ENCODE measurements at places on chromosomes 12 and 14.

DNA sequence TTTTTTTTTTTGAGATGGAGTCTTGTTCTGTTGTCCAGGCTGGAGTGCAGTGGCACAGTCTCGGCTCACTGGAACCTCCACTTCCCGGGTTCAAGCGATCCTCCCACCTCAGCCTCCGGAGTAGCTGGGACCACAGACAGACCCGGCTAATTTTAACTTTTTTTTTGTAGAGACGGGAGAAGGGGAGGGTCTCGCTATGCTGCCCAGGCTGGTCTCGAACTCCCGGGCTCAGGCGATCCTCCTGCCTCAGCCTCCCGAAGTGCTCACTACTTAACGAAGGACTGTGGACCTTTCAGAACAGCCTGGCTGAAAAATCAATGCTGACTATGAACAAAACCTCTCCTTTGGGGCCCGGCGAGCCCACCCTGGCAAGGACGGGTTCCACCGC is 10.9 kb downstream of the SLC6A12 start:
- no peak for DNase-seq

DNA sequence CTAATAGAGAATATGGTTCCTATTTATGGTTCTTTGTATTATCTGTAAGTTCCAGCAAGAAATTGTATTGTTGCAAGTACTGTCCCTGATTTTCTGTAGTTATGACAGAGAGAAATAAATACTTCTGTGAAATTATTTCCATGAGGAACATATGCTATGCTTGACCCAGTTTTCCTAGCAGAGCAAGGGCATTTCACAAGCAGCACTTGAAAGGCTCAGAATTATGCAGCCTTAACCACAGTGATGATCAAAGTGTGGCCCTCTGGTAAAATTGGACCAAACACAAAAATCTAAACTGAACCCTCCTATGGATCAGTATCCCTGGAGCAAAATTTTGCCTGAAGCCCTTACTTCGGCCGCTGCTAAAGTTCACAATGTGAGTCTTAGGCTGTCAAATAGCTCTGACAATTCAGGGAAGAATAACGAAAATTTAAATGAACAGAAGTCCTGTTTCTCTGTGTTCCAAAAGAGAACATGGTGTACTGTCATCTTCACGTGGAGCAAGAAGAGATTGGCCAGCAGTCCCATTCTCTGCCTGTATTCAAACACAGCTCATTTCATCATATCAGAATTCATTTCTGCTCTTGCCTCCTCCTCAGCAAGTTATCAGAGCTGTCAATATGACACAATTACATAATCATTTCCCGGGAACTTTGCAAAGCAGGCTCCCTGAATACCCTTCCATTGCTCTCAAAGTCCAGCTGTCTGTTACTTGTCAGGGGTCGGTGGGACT is 471.9 kb downstream of the RPS29 start:
- DNase-seq, result no peak

DNA sequence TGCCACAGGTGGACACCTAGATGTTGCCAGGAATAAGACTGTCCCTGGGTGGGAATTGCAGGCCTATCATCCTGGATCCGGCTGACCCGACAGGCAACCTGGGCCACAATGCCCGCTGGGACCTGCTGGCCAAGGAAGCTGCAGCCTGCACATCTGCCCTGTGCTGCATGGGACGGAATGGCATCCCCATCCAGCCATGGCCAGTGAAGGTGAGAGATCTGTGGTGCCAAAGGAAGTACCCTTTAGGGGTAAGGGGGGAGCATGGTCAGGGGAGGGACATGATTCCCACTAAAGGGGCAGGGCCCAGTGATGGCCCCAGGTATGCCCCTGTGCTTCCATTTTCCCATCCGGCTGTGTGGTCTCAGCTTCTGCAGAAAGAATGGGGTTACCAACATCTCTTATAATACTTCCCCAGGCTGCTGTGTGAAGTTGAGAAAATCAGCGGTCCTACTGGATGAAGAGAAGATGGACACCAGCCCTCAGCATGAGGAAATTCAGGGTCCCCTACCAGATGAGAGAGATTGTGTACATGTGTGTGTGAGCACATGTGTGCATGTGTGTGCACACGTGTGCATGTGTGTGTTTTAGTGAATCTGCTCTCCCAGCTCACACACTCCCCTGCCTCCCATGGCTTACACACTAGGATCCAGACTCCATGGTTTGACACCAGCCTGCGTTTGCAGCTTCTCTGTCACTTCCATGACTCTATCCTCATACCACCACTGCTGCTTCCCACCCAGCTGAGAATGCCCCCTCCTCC is 8.6 kb upstream of the OAS2 start:
- DNase-seq, result no peak

DNA sequence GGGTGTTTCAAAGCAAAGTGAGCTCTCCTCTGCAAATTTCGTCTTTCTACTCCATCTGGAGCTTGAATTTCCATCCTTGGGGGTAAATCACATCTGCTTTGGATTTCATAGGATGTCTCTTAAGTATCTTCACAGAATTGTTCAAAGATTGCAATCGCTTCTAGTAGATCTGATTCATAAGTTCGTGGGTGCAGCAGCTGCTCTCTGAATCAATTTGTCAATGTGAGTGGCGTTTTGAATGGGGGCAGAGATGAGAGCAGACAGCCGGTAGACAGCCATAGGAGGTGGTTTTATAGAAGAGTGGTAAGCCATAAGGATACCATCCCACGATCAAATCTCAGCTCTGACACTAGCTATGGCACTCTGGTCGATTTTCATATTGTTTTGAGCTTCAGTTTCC is 146.0 kb upstream of the RPH3A start:
- no peak for DNase-seq
